ENCODE measurements at places on chromosomes 2 and 18.
A peak's percentile ranks its signal among the peaks of the same experiment; 100 is the strongest.

DNA sequence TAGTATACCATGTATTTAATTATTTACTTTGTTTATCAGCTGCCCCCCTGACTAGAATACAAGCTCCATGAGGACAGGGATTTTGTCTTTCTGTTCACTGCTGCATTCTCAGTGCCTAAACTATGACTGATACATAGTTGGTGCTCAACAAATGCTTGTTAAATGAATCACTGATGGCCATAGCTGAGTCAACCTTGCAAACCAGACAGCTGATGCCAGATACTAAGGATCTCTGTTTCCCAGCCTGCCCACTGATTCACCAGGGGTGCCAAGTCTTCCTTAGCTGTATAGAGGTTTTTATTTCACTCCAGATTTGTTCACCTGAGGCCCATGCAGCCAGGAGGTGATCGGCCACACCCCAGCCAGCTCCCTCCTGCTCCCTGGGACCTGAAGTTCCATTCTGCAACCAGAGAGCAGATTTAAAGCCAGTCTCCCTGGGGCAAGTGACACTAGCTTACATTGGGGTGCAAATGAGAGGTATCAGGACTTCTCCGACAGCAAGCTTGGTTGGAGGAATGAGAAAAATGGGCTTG lies 92.2 kb downstream of the C1QL2 start:
- no peak for DNase-seq

GRCh38 chr18:14971461-14972185 lies 223.7 kb downstream of the ANKRD30B start:
- no peak for DNase-seq

GRCh38 chr2:197460649-197461048 lies 7.3 kb downstream of the COQ10B start:
- DNase-seq = no peak

GRCh38 chr2:83990636-83991035 lies 468.4 kb downstream of the SUCLG1 start:
- no peak for DNase-seq

DNA sequence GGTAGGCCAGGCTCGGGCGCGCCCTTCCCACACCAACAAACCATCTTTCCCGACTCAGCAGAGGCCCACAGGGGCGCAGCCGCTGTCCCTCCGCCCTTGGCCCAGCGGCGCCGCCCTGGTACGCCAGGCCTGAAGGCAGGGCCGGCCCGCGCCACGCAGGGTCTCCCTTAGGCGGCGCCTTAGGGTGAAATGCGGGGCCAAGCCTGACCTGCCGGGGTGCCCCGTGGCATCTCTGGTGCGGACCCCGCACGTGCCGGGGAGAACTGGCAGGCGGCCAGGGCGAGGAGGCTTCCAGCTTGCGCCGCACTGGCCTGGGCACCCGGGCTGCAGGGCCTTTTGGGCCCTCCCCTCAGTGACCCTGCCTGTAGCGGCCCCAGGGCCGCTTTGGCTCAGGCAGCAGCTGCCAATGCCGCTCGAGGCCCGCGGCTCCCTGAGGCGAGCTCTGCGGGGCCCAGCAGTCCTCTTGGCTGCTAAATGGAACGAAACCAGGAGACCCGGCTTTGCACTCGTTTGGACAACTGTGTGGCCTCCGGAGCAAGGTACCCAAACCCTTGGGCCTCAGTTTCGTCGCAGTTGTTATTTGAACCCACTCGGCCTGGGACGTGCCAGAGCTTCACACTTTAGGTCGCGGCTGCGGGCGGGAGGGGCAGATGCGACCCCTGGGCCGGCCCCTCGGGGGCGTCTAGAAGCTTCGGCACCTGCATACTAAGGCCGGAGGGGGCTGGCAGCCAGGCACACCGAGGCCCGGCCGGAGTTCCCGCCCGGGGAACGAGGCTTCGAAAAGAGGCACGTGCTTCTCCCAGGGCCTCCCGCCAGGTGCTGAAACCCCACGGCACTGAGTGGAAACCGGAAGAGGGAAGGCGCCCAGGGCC lies 8.5 kb downstream of the OTX1 start:
- DNase-seq = peak; percentile 67

- no peak for DNase-seq
Observed at GRCh38 chr2:166573391-166573790, 79.3 kb upstream of the SCN7A start.

GRCh38 chr18:46909497-46909896 lies 7.8 kb downstream of the PIAS2 start:
- no peak for DNase-seq

GRCh38 chr2:159783556-159783955 lies 14.5 kb downstream of the CD302 start:
- no peak for DNase-seq

GRCh38 chr18:76764291-76764901 lies 58.0 kb upstream of the ZNF236 start:
- no peak for DNase-seq

DNA sequence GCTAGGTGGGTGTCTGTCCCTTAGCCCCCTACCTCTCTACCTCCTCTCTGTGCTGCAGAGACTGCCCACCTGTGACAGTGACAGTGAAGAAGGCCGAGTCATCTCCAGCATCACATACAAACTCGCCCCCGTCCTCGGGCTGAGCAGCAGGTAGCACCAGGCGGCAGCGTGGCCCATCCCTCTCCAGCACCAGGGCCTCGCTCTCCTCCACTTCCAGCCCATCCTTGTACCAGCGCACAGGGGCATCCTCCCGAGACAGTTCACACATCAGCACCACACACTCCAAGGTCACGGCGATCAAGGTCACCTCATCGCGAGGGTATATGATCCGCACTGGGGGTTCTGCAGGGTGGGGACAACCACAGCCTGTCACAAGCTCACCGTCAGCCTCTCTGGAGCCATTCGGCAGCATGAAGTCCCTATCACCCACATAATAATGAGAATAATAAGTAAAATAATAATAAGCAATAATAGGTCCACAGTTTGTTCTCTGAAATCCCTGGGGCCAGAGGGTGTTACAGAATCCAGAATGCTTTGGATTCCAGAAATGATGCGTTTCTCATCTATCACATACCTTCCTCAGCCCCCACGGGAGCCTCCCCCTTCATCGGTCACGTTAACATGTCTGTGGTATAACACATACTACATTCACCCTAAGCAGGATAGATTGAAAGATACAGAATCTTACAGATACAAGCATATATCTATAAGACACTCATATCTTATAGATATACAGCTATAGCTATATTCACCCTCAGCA lies 12.0 kb downstream of the OBSL1 start:
- no peak for DNase-seq

- DNase-seq = no peak
Observed at GRCh38 chr2:206935991-206936842, 3.1 kb upstream of the CPO start.

DNA sequence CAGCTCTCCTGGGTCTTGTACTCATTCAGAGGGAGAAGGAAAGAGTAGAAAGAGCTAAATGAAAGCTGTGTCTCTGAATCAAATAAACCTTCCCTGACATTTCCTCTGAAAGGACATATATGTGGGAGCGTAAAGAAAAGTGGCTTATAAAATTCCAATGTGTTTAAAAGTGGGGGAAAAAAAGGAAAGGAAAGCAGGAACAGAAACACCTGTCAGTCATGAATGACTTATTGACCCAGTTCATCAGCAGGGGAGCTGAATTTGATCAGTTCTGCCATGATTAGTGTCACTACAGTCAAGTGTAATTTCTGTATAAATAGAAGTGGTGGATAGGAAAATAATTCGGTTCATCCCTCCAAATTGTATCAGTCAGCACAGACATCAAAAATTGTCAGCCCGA lies 382.5 kb downstream of the ERBB4 start:
- no peak for DNase-seq

DNA sequence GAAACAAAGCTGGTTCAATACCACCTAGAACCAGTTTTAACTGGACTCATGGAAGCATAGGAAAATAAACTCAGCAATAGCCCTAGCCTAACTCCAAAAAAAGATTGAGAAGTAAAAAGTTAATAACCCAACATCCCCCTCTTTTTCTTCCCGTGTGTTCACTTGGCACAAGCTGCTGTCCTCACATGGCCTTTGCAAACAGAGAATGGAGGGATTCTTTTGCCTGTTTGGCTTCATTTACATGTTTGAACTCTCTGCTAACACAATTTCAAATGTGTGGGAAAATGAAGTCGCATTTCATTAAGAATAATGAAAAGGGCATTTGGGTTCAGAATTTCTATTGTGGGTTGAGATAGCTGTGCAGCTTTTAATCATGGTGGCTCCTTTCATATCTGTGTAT lies 589.2 kb upstream of the LRRTM1 start:
- no peak for DNase-seq

GRCh38 chr18:9334329-9334972 lies at the start of gene TWSG1:
Gene TWSG1 (plus strand): TSS chr18:9334773. CDS start chr18:9337230, 2,457 bp downstream.
- DNase-seq = peak; percentile 98

DNA sequence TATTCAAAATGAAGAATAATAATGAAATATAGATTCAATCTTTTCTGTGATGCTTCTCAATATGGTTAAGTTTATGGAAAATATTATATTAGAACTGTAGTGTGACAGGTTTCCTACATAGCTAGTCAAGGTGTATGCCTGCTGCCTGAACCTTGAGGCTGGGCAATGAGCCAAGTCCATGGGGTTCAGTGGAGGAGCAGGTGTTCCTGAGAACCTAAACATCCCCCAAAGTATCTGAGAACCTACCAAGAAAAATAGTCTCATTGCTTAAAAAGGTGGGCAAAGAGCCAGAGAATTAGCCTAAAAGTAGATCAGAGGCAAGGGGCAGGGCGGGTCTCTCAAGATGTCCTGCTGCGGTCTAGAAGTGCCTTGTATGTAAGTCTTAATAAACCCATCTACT lies 185.9 kb upstream of the SPHKAP start:
- no peak for DNase-seq
